ENCODE measurements at places on chromosomes 2 and 18.

DNA sequence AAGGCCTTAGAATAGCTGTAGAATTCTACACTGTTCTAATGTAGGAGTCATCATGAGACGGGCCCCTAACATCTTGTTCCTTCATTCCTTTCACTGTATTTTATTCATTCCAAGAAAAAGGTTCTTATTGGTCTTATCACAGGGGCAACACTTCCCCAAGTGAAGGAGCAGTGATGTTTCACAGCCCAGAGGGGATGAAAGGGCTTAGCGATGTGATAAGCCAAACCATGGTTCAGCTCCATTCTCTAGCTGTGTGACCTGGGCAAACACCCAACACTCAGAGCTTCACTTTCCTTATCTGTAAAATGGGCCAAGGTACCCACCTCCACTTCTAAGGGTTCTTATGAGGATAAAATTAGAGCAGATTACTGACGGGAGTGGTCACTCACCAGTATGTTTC lies 25.4 kb upstream of the HS6ST1 start:
- DNase-seq: no peak

DNA sequence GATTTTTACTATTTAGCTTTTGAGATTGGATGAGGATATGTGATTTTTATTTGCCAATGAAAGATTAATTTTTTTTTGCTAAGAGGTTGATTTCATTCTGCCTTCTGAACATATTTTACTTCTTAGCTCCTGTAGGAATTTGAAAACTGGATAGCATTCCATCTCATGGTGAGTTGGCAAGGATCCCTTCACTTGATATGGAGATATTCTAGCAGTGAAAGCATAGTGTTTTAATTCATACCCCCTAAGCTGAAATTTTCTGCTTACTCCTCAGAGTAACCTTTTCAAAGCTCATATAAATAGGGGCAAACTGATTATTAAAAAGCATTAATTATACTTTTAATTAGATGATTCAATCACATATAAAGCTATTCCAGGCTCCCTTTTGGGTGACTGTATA lies 61.0 kb upstream of the KCNJ3 start:
- no peak for DNase-seq

DNA sequence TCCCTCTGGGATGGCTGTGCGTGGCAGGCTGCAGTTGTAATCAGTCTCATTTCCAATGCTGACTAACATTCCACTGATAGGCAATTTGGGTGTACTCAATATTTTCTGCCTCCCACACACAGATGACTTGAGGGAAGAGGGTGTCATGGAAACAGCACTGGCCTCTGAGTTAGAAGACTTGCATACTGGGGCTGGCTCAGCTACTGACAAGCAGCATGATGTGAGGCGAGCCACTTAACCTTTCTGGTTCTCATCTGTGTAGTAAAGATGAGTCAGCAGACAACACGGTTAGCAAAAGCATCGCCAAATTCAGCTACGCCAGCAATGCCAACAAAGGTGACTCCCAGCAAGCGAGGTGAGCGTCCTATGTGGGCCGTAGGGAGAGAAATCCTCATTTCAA lies 73.5 kb downstream of the COLEC12 start:
- DNase-seq: no peak

DNA sequence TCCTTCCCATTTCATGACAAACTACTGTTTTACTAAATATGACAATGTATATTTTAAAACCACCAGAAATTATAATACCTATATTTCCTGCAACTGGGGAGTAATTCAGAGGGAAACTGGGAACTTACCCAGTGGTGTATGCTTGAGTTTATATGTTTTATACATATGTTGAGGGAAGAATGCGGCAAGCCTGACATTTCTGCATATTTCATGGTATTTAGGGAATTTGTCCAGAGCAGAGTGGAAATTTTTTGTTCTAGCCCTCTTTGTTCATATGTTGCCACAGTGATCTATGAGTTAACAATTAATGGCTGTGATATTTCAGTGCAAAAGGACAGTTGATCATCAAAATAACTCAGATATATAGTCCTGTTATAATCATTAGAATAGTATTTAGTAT lies 230.8 kb upstream of the VWC2L start:
- peak; percentile 20 for DNase-seq

- DNase-seq: no peak
These were observed 52.2 kb downstream of the HNMT start for GRCh38 chr2:138016351-138017087.

DNA sequence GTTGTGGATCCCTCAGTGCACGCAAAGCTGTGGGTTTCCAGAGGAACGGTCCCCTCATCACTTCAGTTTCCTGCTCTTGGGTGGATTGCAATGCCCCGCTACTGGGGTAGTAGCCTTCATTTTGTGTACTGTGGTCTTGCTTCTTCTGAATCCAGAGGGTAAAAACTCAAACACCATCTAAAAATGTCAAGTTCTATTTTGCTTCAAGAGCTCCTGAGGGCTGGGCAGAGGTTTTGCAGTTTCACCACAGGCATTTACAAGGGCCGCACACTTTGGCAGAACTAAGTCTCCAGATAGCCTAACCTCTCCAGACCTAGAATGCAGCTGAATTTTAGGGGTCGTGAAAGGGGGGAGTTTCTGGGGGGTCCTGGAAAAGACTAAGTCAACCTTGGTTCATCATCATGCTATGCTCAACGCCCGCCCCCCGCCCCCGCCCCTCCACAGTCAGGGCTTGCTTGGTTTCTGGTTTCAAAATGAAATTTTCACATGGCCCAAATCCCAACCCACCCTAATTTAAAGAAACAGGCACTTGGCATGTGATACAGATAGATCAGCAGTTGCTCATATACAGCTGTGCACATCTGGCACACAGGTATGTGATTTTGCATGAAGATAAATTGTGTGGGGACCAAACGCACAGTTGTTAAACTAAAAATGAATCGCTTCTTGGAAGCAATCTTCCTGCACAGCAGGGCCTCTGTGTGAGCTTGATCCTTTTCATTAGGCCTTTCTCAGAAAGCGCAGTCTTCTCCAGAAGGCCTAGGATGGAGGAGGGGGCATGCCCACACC lies 329.6 kb downstream of the OSR1 start:
- peak; percentile 50 for DNase-seq

- no peak for DNase-seq
These were observed 125.1 kb upstream of the HAAO start for GRCh38 chr2:42917425-42917927.

- no peak for DNase-seq
These were observed 14.4 kb upstream of the RPE start for GRCh38 chr2:209988010-209988409.
